ENCODE measurements at places on chromosomes 11 and 22. TPM values are rescaled to one million over a fixed set of nuclear protein-coding genes. Genes with fewer than 3 reads are reported as not detected.
A peak's percentile ranks its signal among the peaks of the same experiment; 100 is the strongest.

Gene RTN4RL2
- polyA plus RNA-seq: 0.40 TPM

Gene PLXNB2
- 368 TPM for polyA plus RNA-seq

Gene TMA7B
- not detected for polyA plus RNA-seq

Gene CABP4
- polyA plus RNA-seq: 0.28 TPM

Gene SESN3
- polyA plus RNA-seq: 7.4 TPM

GRCh38 chr11:42923651-42924050 is 388.1 kb upstream of the API5 start:
- no peak for DNase-seq

GRCh38 chr11:76841923-76842452 is 18.7 kb upstream of the ACER3 start:
- no peak for DNase-seq

DNA sequence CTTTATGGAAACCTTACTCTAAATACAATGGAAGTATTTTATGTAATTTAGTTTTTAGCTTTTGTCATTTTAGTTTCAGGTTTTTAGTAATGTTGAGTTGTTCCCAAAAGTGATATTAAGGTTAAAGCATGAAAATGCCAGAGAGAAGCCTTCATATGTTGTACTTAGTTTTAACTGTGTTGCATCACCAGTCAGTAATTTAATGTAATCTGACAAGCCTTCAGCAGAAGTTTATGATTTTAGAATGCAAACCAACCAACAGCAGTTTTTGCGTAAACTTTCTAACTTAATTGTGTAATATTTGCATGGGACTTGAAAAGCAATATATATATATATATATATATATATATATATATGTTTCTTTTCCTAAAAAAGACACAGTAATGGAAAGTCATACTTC is 110.6 kb downstream of the MSANTD4 start:
- DNase-seq: no peak

GRCh38 chr22:21861851-21862250 is 5.6 kb downstream of the MAPK1 start:
- DNase-seq: peak; percentile 57

DNA sequence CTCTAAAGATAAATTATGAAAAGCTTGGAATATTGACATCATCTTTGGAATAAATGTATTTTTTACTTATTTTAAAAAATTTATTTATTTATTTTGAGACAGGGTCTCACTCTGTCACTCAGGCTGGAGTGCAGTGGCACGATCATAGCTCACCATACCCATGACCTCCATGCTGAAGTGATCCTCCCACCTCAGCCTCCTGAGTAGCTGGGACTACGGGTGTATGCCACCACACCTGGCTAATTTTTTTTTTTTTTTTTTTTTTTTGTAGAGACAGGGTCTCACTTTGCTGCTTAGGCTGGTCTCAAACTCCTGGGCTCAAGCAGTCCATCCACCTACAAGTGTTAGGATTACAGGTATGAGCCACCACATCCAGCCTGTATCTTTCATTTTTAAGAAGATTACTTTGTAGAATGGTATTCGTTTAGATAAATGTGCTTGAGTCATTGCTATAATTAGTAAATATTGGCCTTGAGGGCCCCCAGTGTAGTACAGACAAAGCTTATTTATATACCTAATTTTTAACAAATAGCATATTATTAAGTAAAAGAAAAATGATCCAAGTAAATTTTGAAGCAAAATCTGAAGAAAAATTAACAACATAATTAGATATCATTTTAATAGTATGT is 8.5 kb downstream of the SWAP70 start:
- no peak for DNase-seq

- no peak for DNase-seq
Measured at GRCh38 chr11:36039471-36039870, 95.6 kb downstream of the LDLRAD3 start.

DNA sequence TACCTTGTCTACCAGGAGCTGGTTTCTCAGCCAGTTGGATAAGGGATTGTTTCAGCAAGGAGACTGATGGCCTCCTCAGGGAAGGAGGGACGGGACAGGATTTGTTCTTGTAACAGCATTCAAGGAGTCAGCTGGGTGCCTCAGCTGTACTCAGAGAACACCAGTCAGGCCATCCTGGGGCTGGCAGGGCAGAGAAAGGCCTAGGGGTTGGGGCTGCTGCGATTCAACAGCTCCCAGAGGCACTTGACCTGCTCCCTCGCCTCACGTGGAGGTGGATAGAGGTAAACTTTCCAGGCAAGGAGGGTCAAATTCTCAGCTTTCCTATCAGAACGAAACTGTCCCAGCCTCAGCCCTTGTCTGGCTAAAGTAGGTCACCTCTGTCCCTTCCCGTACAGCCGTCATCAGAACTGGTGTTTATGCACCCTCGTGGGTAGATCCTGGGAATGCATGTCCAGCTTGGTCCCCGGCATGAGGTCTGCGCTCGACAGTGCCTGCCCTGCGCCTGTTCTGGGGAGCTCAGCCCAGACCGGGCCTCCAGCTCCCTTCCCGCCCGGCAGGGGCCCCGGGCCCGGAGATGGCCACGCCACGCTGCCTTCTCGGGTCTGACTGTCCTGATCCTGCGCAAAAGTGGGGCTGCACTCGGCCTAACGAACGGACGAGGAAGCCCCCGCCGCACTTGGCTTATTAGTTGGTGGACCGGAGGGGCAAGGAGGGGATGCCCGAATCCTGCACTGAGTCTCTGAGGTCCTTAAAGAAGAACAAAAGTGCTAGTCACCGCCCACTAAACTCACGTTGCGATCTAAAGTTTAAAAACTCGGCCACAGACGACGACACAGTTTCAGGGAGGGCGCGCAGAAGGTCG is 762 bp upstream of the CCDC134 start:
- DNase-seq: peak; percentile 30

DNA sequence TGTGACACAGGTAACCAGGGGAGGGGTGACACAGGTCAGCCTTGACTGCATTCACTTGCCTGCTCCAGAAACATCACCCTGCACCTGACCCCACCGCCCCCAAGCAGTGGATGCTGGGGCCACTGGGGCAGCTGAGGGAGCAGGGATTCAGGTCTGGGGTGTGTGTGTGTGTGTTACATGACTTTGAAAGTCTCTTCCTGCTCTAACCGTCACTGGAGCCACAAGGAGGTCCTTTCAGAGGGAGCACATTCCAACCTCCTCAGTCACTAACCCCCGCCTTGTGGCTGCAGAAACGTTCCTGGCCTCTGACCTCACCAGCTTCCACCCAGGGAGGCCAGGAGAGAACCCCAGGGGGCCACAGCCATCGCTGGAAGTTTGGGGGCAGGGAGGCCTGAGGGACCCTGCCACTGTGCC is 2.9 kb upstream of the FOSL1 start:
- no peak for DNase-seq

All from CD14-positive monocyte (primary cell).